A549 treated with CpdA at 1 μM for 4 hours (cell line): ENCODE measurements at places on chromosomes 11 and 22. TPM values are rescaled to one million over a fixed set of nuclear protein-coding genes. Genes with fewer than 3 reads are reported as not detected.

The BDNF gene
- total RNA-seq: 7.3 to 11.4 TPM (median 8.2 TPM) in 5 replicates

The SLC1A2 gene
- 0.03 to 0.12 TPM (median 0.08 TPM) in 5 replicates for total RNA-seq

The TUB gene
- 5.7 to 8.6 TPM (median 7.9 TPM) in 5 replicates for total RNA-seq

The SPTBN2 gene
- 7.6 to 14.1 TPM (median 9.9 TPM) in 5 replicates for total RNA-seq

The C11orf87 gene
- 0.01 to 0.03 TPM (median 0.02 TPM) in 3 of 5 replicates, not detected in the others for total RNA-seq

The SPECC1L gene
- total RNA-seq: 13.2 to 15.2 TPM (median 14.4 TPM) in 5 replicates

The ASRGL1 gene
- total RNA-seq: 10.1 to 16.0 TPM (median 12.6 TPM) in 5 replicates

The TIMP3 gene
- total RNA-seq: 1.4 to 3.0 TPM (median 2.0 TPM) in 5 replicates

The FLRT1 gene
- 0.05 to 0.09 TPM (median 0.08 TPM) in 4 of 5 replicates, not detected in the other for total RNA-seq

The NAALAD2 gene
- total RNA-seq: not detected in 5 replicates
